ENCODE measurements at places on chromosomes 16 and 17.

DNA sequence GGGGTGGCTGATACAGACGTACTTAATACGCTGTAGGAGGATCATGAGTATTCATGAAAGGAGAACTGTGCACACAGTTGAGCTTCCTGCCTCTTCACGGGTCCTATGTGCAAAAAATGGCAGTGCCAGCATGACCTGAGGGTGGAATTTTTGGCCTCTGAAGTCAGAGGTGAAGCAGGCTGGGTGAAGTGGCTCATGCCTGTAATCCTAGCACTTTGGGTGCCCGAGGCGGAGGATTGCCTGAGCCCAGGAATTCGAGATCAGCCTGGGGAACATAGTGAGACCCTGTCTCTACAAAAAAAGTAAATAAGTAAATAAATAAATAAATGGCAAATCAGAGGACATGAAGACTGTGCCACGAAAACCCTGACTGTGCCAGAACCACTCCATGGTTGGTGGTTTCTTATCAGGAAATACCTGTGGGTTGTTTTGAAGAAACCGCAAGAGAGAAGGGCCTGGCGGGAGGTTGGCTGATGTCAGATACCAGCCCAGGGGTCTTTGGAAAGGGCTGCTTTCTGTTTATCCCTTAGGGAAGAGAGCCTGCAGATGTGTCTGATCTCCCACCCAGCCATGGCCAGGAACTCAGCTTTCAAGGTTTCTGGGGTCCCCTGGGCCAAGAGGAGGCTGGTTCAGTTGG, 3.4 kb downstream of the ASPSCR1 start:
- no peak for DNase-seq

GRCh38 chr17:78568494-78569115, 8.6 kb downstream of the DNAH17 start:
- no peak for DNase-seq

DNA sequence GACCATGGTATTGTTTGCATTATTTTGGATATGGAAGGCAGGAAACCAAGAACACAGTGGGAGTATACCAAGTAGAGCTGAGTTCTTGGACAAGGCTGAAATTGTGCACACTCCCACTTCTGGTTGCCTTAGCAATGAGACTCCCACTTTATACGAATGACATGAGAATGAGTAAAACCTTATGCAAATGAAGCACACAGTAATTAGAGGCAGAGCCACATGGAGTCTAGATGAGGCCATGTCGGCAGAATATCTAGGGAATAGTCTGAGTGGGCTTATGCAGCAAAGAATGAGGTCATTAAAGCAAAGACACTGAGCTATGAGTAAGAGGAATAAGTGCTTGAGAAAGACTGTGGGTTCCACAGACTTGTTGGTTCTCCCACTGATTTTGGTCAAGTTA, 178.7 kb downstream of the GRIN2A start:
- no peak for DNase-seq

- no peak for DNase-seq
Observed at GRCh38 chr16:88433632-88434352, 19.3 kb upstream of the ZFPM1 start.

All from skeletal muscle cell (primary cell).